CD4-positive, alpha-beta T cell treated with Interleukin-15 for 4 hours (primary cell): ENCODE measurements at places on chromosomes 11 and 22.
A peak's percentile ranks its signal among the peaks of the same experiment; 100 is the strongest.

DNA sequence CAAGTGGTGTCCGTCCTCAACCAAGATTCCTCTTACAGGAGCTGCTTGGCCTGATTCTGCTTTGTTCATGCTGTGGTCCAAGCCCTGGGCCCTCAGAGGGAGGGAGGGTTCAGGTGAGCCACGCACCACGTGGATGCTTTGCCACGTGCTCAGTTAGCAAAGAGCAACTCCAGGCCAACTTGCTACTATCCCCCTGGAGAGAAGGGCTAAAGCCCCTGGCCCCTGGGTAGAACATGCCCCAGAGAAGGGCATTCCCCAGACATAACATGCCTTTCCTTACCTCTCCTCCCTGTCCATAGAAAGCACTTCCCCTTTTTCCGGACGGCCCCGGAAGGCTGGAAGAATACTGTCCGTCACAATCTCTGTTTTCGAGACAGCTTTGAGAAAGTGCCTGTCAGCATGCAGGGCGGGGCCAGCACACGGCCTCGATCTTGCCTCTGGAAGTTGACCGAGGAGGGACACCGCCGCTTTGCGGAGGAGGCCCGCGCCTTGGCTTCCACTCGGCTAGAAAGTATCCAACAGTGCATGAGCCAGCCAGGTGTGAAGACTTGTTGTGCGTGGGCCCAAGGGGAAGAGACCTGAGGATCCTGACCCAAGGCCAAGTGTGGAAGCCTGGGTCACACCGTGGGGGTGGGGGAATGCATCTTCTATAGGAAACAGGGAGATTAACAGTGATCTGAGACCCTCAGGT is 8.8 kb downstream of the FOXR1 start:
- no peak for DNase-seq

GRCh38 chr22:44664149-44664548 is 37.9 kb upstream of the PRR5 start:
- DNase-seq, result peak; percentile 51

- DNase-seq, result no peak
Measured at GRCh38 chr11:125281831-125282595, 117.5 kb downstream of the PKNOX2 start.

DNA sequence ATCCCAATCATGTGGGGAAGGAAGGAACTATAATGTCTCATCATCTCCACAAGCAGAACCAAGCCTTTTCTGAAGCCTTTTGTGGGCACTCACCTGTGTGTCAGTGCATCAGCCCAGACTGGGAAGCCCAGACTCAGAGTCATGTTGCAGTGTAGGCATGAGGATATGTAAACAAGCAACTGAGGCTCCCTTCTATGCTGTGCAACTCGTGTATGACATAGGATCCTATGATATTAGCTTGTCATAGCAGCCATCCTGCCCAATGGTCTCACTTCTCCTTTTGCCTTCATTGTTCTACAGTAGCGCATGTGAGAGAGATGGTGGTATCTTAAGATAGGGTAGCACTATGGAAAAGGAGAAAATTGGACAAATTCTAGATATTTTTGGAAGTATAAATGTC is 103.4 kb upstream of the OLFML1 start:
- no peak for DNase-seq

GRCh38 chr11:130162733-130163132 is 3.2 kb downstream of the ST14 start:
- no peak for DNase-seq

GRCh38 chr11:44632466-44633123 is 67.1 kb downstream of the CD82 start:
- peak; percentile 16 for DNase-seq

DNA sequence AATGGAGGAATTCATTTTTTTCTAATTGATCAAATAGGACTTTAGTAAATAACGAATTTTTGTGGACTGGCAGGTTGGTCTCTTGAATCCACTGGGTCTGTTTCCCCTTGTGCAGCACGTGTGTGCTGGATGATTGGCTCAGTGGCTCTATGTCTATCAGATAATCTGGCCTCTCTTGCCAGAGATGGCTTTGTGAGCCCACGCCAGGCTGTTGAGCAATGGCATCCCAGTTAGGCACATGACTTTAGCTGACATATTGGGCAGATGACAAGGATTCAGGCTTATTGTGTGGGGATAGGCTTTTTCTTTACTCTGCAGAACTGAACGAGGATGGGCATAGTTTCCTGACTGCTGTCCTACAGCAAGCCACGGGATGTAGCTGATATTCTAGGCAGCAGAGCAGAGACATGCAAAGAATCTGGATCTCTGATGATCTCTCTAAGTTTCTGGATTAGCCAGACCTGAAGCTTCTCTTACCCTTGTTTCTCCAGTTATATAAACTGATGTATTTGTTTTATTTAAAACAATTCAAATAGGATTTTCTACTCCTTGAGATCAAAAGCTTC is 144.9 kb downstream of the ARHGAP42 start:
- no peak for DNase-seq

GRCh38 chr22:37239336-37240239 is 4.5 kb downstream of the RAC2 start:
- DNase-seq, result no peak

- DNase-seq, result no peak
Measured at GRCh38 chr22:26457661-26458272, 25.8 kb downstream of the HPS4 start.

- no peak for DNase-seq
Measured at GRCh38 chr11:77650123-77650522, 12.5 kb upstream of the CLNS1A start.

DNA sequence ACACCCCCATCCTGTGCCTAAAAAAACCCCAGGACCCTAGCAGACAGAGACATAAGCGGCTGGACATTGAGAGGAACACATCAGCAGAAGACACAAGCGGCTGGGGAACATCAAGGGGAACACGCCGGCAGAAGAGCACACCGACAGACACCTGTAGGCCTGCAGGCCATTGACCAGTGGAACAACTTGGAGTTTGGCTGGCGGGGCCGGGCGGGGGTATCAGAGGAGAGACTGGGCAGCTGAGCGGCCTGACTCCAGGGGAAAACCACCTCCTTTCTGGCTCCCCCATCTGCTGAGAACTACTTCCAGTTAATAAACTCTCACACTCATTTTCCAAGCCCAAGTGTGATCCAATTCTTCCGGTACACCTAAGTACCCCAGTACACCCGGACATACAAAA is 264.7 kb upstream of the ISX start:
- no peak for DNase-seq

DNA sequence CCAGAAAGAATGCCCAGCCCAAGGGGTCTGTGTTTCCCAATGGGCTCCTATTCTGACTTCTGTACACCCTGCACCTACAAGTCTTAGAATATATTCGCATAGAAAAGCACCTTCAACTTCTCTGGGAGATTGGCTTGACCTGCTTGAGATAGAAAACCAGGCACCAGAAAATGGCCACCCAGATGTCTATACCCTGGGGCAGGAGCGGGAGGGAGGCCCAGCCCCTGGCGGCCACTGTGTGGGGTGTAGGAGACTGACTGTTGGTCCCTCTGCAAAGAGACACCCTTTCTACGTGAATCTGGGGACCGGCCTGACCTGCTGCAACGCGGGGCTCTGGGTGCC is 8.5 kb downstream of the DENND6B start:
- no peak for DNase-seq

DNA sequence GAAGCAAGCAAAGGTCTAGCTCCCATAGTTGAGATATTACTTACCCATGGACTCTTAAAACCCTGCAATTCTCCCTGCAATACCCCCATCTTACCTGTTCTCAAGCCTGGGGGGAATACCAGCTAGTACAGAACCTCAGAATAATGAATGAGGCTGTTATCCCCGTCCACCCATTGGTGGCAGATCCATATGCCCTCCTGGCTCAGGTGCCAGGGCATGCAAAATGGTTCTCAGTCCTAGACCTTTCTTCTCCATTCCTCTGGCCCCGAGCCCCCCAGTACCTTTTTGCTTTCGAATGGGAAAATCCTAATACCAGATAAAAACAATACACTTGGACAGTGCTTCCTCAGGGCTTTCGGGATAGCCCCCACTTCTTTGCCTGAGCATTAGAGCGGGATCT is 86.4 kb downstream of the PIWIL4 start:
- no peak for DNase-seq

DNA sequence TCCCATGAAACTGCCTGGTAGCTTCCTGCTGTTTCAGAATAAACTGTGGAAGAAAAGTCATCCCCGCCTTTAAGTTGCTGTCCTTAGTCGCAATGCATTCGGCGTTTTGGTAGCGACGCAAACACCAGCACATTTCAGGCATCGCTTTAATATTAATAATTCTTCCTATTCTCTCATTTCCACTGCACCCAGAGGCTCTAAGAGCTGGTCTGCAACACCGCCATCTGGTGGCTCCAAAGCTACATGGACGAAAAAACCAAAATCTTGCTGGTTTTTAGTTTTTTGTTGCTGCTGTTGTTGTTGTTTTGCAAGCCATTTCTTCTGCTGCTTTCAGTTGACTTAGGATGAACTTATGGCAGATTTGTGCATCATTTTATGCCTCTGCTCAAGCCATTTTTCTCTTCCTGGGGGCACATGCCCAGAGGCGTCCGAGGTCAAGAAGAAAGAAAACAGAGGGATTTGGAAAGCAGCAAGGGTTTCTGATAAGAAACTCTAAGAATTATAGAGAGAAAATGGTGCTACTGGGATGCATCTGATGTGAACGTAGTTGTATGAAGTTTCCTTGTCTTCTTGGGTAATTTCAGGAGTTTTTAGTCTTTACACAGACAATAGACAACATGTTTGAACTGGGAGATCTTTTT is 345.4 kb upstream of the KIRREL3 start:
- no peak for DNase-seq

DNA sequence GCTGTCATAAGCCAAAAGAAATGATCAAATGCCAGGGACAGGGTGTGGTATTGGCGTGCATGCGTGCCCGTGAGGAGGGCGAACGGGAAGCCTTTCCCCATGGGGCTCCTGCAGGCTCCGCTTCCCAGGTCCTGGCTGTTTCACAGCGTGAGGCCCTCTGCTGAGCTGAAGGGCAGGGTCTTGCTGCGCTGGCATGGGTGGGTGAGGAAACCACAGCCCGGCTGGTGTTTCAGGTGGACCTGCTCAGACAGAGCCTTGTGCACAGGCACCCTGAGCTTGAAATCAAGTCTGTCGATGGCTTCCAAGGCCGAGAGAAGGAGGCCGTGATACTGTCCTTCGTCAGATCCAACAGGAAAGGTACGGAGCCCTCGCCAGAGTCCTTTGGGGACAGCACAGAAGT is 31.4 kb downstream of the IGHMBP2 start:
- no peak for DNase-seq

DNA sequence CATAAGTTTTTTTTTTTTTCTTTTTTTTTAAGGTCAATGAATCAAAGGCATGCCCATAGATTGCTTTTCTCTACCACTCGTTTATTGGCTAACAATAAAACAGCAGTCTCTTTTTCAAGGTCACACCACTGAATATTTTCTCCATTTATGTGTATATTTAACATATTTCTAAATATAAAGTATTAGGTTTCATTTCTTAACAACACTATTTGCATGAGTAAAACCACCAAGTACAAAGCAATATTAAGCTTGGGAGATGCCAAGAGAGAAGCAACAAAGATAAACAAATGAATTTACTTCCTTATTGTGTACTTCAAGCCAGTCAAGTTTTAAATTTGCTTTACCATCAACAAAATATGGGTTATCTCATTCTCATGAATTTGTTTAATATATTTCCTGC is 708.9 kb upstream of the CCDC179 start:
- DNase-seq, result no peak

DNA sequence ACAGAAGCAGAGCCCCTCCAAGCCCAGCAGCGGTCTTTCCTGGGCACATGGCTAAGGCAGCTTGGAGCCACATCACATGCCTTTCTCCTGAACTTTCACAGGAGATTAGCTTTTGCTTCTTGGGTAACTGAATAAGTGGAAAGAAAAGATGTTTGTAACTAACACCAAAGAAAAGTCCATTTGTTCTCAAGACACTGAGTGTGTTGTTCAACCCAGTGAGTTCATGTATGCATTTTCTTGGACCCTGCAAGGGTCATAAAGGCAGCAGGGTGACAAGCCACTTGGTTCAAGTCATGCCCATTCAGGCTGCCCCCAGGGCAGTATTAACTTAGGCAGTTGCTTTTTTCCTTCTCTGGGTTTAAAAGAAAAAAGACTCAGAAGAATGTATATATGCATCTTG is 203.4 kb downstream of the FAM76B start:
- no peak for DNase-seq

DNA sequence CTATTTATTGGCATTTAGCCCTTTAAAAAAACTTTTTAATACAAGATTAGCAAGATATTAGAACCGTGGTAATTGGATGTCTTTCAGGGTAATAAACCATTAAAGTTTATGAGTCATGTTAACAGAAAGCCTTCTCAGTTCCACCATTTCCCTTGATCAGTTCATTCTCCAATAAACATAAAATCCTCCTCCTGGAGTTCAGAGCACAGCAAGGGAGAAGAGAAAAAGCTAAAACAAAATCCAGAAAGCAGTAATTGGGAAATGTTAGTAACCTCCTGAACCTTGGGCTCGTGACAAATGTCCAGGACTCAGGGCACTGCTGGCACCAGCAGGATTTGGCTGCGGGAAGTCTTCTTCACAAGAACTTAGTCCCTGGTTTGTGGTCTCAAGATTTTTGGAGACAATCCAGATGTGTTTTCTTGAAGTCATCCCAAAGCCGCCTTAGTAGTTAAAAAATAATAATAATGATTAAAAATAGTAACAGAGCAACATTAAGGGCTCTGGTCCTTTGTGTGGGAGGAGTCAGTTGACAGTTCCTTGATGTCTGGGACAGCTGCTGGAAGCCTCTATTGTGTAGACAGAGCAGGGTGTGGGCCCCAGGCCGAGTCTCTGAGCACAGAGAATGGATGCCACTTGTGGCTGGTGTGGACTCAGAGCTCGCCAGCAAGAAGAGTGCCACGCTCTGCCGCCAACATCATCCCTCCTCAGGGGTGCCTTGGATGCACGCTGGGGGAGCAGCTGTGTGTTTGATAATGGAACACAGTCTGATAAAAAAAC is 43.4 kb upstream of the PITPNB start:
- DNase-seq, result no peak

- DNase-seq, result no peak
Measured at GRCh38 chr22:32567544-32567943, 92.9 kb downstream of the FBXO7 start.

DNA sequence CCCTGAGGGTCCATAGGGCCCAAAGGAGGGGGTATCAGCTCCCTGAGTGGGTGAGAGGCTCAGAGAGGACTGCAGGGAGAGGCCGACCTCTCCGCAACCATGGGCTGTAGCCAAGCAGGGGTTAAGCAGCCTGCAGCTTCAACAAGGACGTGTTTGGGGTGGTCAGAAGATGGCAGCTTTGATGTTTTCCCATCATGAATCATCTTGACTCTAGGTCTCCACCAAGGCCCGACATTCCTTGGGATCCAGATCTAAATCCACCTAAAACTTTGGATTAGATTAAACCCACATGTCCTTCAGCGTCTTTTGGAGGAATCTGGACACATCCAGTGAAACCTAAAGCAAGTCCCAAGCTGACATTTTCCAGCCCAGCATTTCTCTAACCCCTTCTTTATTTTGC is 19.8 kb downstream of the FBLN1 start:
- no peak for DNase-seq

GRCh38 chr22:45996241-45997076 is 19.5 kb upstream of the WNT7B start:
- DNase-seq, result no peak

- DNase-seq, result no peak
Measured at GRCh38 chr11:84855508-84856245, 771.5 kb downstream of the DLG2 start.

- no peak for DNase-seq
Measured at GRCh38 chr22:49582181-49582580, 245.5 kb downstream of the BRD1 start.
